Daoy (cell line): ENCODE measurements at places on chromosomes 6 and 20. TPM values are rescaled to one million over a fixed set of nuclear protein-coding genes. Genes with fewer than 3 reads are reported as not detected.

- DNase-seq = peak; percentile 80
Measured at GRCh38 chr6:135880066-135880972, 28.8 kb downstream of the PDE7B start.

DNA sequence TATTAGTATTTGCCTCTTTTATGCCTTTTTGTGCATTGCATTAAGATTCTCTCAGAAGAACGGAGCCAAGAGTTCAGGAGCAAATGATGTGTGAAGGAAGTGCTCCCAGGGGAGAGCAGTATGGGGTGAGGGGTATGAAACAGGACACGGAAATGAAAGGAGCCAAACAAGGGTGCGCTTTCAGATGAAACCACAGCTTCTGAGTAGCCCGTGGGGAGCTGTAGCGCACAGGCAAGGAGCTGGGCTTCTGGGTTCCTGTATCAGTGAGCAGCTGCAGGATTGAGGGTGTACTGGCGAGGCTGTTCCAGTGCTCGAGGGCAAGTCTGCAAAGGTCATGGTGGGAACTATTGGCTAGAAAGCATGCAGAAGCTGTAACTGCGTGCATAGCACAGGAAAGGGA is 25.4 kb downstream of the ANKEF1 start:
- peak; percentile 37 for DNase-seq

Gene ADTRP
- 2.5 and 2.8 TPM in 2 replicates for total RNA-seq

Gene GCNT2
- 4.7 and 5.9 TPM in 2 replicates for total RNA-seq

- no peak for DNase-seq
Measured at GRCh38 chr6:143973097-143973966, 34.7 kb downstream of the PLAGL1 start.

- DNase-seq = no peak
Measured at GRCh38 chr20:32960849-32961731, 43.1 kb downstream of the SUN5 start.

Gene AVP
- total RNA-seq = not detected in 2 replicates

Gene GPX5
- not detected in 2 replicates for total RNA-seq

GRCh38 chr6:113763311-113763766 is 93.8 kb upstream of the MARCKS start:
- DNase-seq = peak; percentile 23

DNA sequence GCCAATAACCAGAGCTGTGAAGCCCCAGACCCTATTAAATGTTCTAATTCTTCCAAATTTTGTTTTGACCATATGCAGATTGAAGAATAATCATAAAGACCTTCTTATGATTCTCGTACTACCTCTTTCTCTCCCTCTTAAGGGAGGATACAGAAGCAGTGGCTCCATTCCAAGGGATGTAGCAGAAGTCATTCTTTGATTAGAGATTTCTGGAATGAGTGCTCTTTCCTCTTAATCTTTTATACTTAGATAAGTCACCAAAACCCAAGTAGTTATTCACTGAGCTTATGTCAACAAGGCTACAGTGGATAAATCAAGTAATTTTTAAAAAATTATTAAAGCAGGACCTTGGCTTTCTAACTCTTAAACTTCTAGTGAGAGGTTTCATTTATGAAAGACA is 266.0 kb upstream of the STXBP5 start:
- DNase-seq = no peak

Gene RAB23
- 20.6 and 26.4 TPM in 2 replicates for total RNA-seq

- peak; percentile 77 for DNase-seq
Measured at GRCh38 chr6:53794137-53794719, 577 bp upstream of the LRRC1 start.

GRCh38 chr6:31689249-31690110 is 8.6 kb upstream of the LY6G5C start:
- DNase-seq = no peak

DNA sequence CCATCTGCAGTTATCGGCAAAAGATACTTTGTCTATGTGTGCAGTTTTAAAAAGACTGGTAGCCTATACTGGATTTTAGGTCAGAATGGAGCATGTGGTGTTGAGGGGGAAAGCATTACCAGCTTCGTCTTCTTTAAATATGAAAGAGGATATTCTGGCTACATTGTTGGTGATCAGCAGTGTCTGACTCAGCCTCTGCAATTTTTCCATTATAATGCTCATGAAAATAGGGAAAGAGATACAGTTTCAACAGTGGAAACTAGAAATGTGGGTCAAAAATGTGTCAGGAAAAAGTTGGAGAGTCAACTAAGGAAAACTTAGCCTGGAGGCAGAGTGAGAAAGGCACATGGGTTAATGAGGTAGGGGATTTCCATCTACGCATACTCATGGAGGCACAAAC is 45.2 kb downstream of the HDGFL1 start:
- no peak for DNase-seq

Gene OTOR
- not detected in 2 replicates for total RNA-seq

DNA sequence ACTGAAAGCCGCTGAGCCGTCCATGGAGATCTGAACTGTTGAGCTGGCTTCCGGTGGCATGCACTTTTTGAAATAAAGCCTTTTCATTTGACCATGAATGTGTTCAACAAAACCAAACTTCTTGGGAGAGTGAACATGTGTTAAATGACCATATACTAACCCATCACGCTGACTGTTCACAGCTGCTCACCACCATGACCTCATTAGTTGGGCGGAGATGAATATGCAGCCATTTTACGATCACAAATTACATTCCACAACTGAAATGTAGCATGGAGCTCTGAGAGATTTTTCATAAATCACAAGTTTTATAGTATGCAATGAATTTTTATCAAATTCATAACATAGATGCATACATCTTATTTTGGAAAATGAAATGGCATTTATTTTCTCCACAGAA is 4.2 kb downstream of the RAMACL start:
- peak; percentile 36 for DNase-seq

DNA sequence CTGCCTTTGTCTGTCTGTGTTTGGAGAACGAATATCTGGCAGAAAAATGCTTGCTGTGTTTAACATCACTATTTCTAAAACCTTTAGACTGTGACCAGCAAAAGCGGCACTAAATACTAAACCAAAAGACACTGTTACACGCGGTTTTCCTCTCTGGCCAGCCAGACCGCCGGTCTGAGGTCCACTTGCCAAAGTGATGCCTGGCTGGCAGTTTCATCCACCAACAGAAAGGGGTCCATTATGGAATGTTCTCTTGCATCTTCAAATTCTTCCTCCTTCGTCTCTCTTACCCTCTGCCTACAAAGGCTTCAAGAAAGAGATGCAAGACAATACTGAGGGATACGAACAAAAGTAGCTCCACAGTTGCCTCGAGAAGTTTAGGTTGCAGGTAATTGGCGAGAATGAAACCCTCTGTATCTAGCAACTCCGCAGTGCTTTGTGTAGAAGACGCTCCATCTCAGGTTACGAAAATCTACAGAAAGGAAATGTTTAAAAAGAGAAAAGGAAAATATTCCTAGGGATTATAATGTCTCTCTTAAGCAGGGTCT is 176.6 kb downstream of the TRIM27 start:
- no peak for DNase-seq

Gene PROKR2
- not detected in 2 replicates for total RNA-seq

Gene IMPG1
- total RNA-seq = not detected in 2 replicates

Gene RIPPLY2
- 5.1 and 5.4 TPM in 2 replicates for total RNA-seq

Gene BFSP1
- total RNA-seq = 0.42 and 4.2 TPM in 2 replicates

GRCh38 chr6:21742238-21742660 is 148.7 kb downstream of the SOX4 start:
- peak; percentile 90 for DNase-seq

DNA sequence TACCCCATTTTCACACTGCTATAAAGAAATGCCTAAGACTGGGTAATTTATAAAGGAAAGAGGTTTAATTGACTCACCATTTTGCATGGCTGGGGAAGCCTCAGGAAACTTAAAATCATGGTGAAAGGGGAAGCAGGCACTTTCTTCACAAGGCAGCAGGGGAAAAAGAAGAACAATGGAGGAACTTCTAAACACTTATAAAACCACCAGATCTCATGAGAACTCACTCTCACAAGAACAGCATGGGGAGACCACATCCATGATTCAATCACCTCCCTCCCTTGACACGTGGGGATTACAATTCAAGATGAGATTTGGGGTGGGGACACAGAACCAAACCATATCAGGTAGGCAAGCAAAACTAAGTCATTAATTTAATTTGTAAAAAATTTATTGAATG is 343.2 kb downstream of the FRK start:
- DNase-seq = no peak

GRCh38 chr6:50198245-50198644 is 148.5 kb upstream of the DEFB112 start:
- DNase-seq = no peak

DNA sequence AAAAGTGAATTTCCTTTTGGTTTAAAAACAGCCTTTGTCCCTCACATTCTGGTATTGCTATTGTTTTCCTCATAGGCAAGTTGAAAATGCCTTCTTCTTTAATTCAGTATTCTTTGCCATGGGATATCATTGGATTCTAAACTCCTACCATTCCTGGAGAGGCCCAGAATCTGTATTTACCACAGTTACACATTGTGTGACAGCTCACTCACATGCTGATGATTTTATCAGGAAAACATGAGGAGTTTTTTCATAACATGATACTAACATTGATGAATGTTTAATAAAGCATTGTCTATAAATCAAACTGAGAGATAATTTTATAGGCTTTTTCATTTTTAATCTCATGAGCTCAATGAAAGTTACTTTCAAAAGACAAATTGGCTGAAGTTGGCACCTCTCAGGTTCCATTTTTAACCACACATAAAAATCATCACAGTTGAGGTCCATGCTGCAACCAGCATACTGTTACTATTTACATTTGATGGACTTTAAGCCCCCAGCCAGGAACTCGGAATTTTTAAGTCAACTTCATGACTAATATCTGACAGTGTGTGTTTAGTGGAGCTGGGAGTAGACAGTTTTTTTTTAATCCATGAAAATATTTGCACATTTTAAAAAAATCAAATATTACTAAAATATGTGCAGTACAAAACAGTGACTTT is 82.8 kb downstream of the FAM83B start:
- DNase-seq = no peak

- DNase-seq = peak; percentile 45
Measured at GRCh38 chr6:127938701-127939100, 37.8 kb upstream of the THEMIS start.

DNA sequence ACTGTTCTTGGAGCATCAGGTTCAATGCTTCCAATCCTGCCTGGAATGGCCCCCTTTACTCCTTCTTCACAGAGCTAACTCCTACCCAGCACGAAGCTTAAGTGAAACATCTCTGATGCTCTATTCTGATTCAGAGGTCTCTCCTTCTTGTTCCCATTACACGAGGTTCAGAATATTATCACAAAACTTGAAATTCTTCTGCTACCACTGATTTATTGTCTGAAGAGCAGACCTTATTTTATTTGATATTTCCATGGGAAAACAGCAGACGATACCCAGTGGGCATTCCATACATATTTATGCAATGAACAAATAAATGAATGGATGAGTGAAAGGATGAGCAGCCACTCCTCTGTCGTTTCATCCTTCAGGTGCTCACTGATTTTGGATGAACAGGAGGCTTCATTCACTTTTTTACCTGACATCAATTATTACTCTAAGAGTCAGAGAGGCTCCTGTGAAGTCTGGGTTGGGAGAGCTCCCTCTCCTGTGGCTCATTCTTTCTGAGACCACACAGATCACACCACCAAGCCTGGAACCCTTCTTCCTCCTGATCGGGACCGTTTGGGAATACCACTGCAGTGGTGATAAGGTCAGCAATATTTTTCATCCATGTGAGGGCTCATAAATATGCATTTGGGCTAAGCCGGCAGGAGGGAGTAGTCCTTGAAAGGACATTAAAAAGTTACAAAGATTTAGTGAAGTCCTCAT is 25.8 kb downstream of the SMLR1 start:
- DNase-seq = no peak

- peak; percentile 33 for DNase-seq
Measured at GRCh38 chr6:9540126-9540525, 874.7 kb downstream of the TFAP2A start.

Gene C6orf58
- total RNA-seq = 0.39 and 0.69 TPM in 2 replicates

- no peak for DNase-seq
Measured at GRCh38 chr20:646107-646867, 6.7 kb downstream of the SRXN1 start.

DNA sequence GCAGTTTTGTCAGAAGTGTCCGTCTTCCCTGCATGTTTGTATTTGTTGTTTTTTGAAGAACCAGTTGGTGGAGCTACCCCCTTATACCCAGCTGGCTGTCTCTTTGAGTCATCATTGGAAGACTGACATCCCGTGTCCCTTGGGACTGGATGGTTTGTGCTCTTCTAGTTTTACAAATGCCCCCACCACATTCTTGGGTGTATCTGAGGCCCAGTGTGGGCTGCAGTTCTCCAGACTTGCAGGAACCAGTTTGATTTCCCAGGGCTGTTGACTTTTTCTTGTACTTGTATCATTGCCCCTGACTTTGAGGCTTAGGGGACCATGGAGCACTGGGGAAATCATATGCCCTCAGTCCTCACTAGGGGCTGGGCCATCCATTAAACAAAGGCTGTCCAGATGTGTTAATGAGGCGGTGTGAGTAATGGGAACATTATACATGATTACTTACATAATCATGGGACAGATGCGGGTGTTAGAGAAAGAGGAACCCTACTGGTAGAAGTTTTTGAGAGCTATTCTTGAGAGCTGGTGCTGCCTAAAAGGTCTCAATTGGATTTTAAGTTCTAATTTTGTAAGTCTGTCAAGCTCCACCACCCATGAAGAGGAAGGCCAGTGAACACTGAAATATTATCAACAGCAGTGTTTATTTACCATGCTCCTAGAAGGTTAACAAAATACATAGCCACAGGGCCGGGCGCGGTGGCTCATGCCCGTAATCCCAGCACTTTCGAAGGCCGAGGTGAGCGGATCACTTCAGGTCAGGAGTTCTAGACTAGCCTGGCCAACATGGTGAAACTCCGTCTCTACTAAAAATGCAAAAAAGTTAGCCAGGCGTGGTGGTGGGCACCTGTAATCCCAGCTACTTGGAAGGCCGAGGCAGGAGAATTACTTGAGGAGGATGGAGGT is 8.5 kb downstream of the JARID2 start:
- DNase-seq = peak; percentile 52

- DNase-seq = no peak
Measured at GRCh38 chr6:93727447-93727846, 308.1 kb upstream of the EPHA7 start.

Gene WFDC13
- not detected in 2 replicates for total RNA-seq

DNA sequence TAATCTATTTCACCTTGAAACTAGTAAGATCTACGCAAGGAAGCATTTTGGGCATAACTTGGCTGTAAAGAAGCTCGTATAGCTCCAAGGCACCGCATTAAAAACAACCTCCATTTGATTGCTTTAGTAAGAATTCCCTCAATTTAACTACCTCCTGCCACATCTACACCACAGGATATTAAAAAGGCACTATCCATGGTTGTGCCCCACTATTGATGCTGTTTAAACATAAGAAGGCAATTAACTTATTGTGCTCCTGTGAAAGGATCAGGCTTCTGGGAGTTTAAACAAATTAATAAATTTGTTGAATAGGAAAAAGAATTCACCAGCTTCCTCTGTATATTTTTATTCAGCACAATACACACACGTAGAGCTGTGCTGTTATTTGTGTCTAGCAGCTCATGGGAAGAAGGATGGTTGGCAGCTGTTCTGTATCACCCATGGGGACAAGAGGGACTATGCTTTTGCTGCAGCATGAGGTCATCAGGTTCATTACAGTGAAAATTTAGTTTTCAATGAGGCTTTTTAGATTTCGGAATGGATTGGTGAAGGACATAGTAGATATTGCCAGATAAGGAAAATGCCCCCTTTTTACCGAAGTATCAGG is 513.3 kb downstream of the HAO1 start:
- DNase-seq = no peak

Gene OGFRL1
- total RNA-seq = 3.7 TPM in 2 replicates

GRCh38 chr20:17916433-17916891 is 52.1 kb downstream of the SNX5 start:
- DNase-seq = no peak

GRCh38 chr6:170108890-170109587 is 181.8 kb downstream of the DLL1 start:
- DNase-seq = peak; percentile 2

Gene MUC21
- not detected in 2 replicates for total RNA-seq
